ENCODE measurements at places on chromosomes 2 and 18.
A peak's percentile ranks its signal among the peaks of the same experiment; 100 is the strongest.

DNA sequence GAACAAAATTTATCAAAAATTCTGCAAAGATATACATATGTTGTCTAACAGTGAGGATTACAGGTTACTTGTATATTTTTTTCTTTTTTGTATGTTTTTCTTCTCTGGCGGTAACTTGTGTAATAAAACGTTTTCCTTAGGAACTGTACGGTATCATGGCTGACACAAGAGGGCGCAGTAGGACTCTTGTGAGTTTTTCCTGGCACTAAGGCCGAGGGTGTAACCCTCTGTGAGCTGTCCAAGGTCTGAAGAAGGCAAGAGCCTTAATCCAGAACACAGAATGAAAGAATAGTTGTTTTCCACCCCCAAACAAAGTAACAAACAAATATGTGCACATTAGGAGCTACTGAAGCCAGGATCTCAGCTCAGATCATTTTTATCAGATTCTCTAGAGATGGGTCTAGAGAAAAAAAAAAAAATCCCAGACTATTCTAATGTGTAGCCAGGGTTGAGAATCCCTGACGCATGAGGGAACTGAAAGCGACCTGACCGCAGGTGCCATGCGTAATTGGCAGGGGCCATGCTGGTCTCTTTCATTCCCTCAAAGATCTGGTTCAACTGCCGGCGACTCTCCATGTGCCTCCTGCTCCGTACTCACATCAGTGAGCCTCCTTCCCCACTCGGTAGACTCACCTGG, 27.0 kb downstream of the TMEM200C start:
- peak; percentile 51 for DNase-seq

GRCh38 chr2:180191432-180192124, 184.5 kb upstream of the CWC22 start:
- no peak for DNase-seq

DNA sequence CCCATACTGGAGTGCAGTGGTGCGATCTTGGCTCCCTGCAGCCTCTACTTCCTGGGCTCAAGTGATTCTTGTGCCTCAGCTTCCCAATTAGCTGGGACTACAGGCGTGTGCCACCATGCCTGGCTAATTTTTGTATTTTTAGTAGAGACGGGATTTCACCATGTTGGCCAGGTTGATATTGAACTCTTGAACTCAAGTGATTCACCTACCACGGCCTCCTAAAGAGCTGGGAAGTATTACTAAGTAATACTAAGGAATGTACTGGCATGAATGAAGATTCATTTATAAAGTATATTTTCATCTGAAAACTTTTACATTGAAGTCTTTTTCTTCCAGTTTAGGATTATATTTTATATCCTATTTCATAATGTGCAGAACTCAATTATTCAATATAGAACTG, 38.1 kb downstream of the NUP35 start:
- DNase-seq: no peak

GRCh38 chr2:204090021-204090420, 153.5 kb downstream of the ICOS start:
- DNase-seq: no peak

GRCh38 chr2:16746833-16747232, 81.2 kb upstream of the CYRIA start:
- DNase-seq: no peak

- no peak for DNase-seq
Measured at GRCh38 chr2:235268535-235268934, 225.3 kb upstream of the AGAP1 start.

DNA sequence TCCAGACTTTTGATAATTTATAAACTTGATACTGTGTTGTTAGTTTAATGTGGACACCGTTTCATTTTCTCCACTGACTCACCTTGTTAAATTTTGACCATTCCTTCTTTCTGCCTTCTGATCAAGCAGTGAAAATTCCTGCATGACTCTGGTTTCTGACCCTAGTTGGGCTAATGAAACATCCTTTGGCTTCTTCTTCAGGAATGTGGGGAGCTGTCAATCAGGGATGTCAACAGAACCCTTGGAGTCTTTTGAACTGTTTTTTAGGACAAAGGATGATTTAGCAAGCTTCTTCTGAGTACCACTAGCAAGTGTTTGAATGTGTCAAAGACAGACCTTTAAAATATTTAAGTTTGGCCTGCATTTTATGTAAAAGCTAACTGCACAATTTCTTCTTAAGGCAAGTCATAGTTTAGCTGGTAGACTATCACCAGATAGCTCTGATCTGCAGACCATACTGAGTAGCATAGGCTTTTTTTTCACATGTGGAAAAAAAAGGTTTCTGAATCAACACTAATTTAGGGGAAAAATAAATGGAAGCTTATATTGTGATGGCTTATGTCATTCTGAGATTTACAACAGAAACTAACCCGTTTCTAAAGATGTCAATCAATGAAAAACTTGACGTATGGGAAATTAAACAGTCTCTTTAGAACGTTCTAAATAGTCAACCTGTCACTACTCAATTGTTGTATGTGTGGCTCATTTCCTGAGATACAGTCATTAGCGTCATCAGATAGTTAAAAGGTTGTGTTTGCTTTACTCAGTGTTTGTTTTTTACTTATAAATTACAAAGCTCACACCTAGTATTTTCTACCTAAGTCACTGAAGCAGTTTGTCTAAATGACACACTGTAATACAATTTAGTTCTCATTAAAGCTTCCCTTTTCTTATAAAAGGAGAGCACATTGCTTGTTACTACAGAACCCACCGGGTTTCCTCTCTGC, 311.4 kb downstream of the PTPRM start:
- no peak for DNase-seq

All from head of caudate nucleus (tissue), 42 donors.